Omental fat pad (tissue), 4 donors: ENCODE measurements at places on chromosomes 1 and 21.

DNA sequence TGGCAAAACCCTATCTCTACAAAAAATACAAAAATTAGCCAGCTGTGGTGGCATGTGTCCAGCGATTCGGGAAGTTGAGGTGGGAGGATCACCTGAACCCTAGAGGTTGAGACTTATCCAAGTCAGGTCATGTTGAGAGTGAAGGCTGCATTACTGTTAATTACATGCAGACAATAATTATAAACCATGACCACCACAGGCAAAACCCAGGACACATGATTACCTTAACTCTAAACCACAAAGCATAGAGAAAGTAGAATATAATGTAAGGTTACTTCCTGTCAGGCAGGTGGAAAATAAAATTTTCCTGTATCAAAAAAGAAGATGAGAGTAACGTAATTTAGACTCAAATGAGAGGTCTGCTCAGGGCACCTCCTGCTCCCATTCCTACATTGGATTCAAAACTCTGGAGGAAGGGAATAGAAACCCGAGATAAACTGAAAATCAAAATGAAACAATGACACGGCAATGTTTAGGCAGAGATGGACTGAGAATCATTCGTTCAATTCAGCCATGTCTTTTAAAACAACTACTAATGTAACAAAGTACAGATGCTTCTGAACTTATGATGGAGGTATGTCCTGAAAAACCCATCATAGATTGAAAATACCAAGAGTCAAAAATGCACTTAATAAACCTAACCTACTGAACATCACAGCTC is 33.6 kb downstream of the RGS8 start:
- no peak for DNase-seq

DNA sequence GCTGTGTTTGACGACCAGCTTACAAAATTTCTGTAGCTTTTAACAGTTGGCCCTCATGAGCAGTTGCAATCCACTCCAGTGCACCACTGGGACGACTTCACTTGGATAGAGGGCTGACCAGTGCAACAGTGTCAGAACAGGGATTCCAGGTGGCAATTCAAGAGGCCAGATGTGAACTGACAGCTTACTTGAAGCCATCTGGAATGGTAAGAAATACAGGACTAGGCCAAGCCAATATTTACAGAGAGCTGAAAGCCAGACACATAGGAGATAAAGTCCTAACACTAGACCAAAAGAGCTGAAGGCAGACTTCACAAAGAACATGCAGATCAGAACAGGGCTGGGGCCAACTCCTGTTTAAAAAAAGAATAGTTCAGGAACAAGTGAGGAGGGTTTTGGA is 93.5 kb upstream of the NFIA start:
- DNase-seq = no peak

DNA sequence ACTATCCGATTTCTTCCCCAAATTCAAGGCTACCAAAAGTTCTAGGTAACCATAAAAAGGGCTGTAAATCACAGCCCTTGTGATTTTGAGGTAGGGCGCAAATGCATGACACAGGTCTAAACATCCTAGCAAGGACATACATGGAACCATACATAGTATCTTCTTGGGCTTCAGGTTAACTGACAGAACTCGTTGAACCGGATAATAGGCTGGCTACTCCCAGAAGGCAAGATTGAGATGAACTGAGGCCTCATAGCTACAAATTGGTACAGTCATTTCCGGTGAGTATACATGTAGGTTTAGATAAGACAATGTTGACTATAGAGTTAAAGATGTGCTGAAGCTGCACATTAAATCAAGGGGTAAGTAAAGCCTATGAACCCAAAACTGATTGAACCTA is 27.3 kb upstream of the TP53BP2 start:
- no peak for DNase-seq

DNA sequence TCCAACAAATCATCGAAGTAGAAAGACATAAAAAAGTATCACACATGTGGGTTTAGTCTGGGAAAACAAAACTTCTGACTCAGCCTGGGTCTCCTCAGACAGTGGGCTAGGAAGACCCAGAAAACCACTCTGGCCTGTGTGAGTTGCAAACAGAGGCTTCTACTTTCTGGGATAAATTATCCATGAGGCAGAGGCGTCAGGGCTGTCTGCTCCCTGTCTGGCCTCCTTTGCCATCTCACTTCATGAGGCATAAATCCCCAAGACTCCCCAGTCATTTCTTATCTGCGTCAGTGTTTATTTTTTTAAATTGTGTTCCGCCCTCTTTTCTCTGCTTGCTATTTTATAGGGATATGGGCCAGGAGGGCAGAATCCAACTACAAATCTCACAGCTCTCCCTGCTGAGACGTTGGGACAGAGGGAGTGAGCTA is 80.6 kb upstream of the TRABD2B start:
- no peak for DNase-seq

- DNase-seq = no peak
Measured at GRCh38 chr1:52229494-52229893, 87.6 kb downstream of the ZFYVE9 start.
